Activated CD8-positive, alpha-beta memory T cell treated with anti-CD3 and anti-CD28 coated beads, Interleukin-2, amount 50 U/mL, for 48 hours (primary cell): ENCODE measurements at places on chromosomes 2 and 18.
A peak's percentile ranks its signal among the peaks of the same experiment; 100 is the strongest.

- no peak for DNase-seq
Observed at GRCh38 chr2:20180676-20181648, 44.0 kb downstream of the SDC1 start.

GRCh38 chr2:4693266-4693665 lies 989.9 kb downstream of the DCDC2C start:
- no peak for DNase-seq

GRCh38 chr18:31647127-31647753 lies 37.1 kb downstream of the B4GALT6 start:
- no peak for DNase-seq

DNA sequence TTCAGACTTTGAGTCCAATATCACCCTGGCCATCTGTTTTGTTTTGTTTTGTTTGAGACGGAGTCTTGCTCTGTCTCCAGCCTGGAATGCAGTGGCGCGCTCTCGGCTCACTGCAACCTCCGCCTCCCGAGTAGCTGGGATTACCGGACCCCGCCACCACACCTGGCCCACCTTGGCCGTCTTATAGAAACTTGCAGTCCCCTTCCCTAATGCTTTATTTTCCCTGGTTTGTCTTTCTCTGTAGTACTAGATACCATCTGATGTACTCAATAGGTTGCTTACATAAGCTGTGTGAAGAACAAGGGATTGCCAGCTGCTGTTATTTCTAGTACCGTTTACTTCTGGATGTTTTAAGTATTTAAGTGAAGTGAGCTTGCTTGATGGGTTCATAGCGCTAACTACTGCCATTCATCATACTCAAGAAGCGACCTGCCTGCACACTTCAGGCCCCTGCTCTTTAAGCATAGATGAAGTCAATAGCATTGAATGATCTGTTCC lies 1.2 kb downstream of the RPL31 start:
- peak; percentile 54 for DNase-seq

GRCh38 chr2:181364492-181365170 lies 92.6 kb upstream of the ITGA4 start:
- no peak for DNase-seq

DNA sequence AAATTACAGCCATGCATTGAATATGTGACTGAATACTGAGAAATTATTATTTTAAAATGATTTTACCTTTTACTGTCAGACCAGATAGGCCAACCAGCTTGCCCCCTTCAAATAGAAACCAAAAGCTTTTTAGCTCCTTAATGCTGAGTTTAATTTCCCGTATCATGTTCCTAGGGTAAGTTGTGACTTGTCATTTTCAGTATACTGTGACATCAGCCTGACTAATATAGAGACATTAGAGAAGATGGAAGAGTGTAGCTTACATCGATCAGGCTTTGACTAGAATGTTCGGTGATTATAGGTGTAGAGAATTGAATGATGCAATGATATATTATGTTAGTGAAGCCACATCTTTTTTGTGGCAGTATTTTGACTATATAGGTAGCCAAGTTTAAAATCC lies 50.6 kb upstream of the ZEB2 start:
- DNase-seq: no peak

- DNase-seq: no peak
Observed at GRCh38 chr2:234001380-234002160, 48.9 kb upstream of the SPP2 start.

DNA sequence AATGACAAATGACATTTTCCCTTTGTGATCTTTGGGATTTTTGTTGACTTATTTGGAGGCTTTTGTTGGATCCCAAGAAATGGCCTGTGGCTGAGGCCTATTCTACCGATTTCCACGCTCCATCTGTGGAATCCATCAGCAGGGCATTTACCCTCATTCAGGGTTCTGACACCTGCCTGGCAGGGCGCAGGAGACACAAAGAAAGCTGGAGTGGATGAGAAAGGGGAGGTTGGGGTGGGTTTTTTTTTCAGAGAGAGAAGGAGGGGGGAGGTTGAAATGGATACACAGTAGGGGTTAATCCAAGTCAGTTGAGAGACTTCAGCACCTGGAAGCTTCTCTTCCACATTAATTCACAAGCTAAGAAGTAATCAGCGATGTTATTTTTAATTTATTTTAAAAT lies 59.7 kb downstream of the PAX3 start:
- DNase-seq: no peak

DNA sequence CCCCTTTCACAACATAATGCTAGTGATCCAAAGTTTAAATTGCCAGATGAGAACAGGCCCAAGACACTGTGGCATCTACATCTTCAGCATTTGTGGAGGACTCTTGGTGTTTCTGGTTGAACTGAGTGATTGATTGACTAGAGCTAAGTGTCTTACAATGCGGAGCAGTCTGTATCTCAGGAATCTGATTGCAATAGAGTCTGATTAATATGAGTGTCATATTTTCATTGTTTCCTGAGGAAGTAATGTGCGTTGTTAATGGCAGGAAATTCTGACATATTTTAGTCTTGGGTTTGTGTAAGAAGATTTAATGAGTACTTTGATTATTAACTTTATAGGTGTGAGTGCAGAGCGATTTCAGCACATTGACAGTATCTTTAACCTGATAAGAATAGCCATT lies 82.0 kb upstream of the PROKR1 start:
- DNase-seq: no peak

GRCh38 chr2:84878459-84878858 lies 2.4 kb downstream of the TRABD2A start:
- peak; percentile 54 for DNase-seq

DNA sequence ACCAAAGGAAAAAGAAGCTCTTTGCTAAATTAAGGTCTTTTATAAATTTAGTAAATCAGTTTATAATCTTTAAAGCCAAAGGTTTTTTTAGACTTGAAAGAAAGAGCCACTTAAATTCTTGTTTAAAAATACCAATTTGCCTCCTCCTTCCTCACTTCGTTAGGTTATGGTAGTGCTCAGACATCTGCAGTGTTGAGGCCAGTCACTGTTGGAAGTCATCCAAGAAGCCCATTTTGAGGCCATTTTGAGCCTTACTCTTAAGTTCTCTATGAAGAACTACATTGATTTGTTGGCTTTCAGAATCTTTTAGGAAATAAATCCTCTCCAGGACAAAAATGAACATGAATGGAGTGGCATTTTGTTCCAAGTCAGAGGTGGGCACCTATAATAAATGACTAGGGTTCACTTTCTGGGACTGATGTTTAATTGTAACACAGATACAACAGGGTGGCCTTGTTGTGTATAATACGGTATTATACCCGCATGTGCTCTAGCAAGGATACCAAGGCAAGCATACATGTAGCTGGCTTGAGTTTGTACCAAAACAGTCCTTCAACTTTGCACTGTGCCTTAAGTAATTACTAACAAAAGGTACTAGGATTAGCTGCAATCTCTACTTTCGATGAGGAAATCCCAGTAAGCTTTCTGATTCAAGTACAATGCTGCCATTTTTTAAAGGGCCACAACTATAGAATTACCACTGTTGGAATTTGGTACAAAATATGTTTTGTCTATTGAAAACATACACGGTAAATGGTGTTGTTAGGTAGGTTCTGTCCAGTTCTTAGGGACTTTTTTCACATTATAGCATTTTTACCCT lies 22.8 kb downstream of the SLC66A3 start:
- DNase-seq: no peak

DNA sequence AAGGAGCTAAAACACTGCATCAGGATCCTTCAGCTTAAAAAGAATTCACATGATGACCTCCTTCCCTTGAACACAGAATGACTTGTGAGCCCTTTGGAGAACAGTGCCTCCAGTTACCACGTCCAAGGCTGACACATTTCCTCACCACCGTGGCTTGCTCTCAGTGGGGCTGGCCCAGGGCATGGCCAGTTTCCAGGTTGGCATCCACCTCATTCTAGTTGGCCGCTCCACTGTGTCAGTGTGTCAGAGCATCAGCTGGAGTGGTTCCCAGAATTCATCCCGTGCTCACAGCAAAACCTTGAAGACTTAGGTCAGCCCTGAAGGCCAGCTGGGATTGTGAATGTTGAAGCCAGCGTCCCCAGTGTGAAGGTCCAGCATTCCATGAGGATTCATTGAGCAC lies 158.5 kb downstream of the INSIG2 start:
- peak; percentile 10 for DNase-seq

- no peak for DNase-seq
Observed at GRCh38 chr2:158518084-158518483, 61.3 kb downstream of the PKP4 start.

GRCh38 chr2:59389240-59389639 lies 1148.1 kb upstream of the FANCL start:
- no peak for DNase-seq

- DNase-seq: no peak
Observed at GRCh38 chr2:229297247-229297646, 26.2 kb upstream of the PID1 start.

DNA sequence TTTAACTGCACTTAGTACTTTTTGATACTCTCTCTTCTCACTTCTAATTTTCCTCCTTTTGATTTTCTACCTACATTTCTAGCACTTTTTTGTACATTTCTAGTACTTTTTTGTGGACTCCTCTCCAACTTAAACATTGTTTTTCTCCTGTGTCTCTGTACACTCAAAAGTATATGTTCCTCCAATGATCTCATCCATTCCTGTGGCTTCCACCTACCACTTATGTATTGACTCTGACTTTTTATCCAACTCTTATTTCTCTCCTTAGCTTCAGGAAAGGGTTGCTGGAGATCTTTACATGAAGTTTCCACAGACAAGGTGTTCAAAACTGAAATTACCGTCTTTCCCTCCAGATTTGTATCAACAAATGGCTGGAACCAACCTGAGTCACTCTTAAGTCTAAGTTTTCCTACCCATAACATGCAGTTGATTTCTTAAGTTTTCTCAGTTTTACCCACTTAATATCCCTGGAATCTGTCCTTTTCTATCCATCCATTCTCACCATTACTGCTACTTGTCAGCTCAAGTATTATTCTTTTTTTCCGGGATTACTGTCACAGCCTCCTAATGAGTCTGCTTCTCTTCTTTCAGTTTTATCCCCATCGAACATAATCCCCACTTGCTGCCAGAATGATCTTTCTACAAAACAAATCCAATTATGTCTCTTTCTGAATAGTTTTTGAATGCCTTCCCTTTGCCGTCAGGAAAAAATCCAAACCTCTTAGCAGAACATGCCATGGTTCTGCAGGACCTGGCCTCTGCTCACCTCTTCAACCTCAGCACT lies 22.6 kb upstream of the PELI1 start:
- no peak for DNase-seq

DNA sequence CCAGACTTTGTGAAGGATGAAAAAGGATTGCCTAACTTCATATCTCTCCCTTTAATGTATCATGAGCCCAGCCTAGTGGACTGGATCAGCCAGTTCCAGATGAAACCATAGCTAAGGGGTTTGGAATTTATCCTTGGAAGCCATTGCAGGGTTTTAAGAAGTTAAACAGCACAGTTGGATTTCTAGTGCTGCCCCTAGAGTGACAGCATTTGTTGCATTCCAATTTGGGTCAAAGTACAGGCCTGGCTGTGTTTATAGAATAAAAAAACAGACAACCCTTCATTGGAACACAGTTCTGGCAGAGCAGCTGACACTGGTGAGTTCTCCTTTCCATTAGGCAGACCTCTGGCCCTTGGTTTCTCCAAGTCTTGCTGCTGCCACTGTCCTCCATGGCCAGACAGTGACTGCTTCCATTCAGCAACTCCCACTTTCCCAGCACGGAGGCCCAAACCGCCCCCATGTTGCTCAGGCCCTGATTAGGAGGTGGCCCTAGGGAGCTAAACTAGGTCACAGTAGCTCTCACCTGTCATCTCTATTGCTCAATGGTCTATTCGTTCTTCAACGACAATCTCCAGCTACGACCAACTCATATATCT lies 8.0 kb downstream of the GPR39 start:
- no peak for DNase-seq

- no peak for DNase-seq
Observed at GRCh38 chr2:209253544-209253943, 170.3 kb upstream of the MAP2 start.

DNA sequence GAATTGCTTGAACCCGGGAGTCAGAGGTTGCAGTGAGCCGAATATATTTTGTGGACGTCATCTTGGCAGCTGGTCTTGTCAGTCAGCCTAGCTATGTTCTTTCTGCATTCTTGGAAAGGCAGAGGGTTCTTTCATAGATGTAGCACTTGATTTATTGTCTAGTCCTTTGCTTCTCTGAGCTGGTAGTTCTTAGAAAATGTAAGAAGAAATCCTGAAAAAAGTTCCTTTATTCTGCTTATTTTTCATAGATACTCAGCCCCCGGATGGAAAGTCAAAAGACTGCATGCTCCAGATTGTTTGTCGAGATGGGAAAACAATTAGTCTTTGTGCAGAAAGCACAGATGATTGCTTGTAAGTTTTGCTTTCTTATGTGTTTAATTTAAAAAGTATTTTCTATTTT lies 21.3 kb downstream of the PLEKHB2 start:
- no peak for DNase-seq

GRCh38 chr18:8406186-8406867 lies 202.9 kb upstream of the RAB12 start:
- no peak for DNase-seq

GRCh38 chr2:17849275-17849674 lies 29.2 kb upstream of the KCNS3 start:
- DNase-seq: no peak

DNA sequence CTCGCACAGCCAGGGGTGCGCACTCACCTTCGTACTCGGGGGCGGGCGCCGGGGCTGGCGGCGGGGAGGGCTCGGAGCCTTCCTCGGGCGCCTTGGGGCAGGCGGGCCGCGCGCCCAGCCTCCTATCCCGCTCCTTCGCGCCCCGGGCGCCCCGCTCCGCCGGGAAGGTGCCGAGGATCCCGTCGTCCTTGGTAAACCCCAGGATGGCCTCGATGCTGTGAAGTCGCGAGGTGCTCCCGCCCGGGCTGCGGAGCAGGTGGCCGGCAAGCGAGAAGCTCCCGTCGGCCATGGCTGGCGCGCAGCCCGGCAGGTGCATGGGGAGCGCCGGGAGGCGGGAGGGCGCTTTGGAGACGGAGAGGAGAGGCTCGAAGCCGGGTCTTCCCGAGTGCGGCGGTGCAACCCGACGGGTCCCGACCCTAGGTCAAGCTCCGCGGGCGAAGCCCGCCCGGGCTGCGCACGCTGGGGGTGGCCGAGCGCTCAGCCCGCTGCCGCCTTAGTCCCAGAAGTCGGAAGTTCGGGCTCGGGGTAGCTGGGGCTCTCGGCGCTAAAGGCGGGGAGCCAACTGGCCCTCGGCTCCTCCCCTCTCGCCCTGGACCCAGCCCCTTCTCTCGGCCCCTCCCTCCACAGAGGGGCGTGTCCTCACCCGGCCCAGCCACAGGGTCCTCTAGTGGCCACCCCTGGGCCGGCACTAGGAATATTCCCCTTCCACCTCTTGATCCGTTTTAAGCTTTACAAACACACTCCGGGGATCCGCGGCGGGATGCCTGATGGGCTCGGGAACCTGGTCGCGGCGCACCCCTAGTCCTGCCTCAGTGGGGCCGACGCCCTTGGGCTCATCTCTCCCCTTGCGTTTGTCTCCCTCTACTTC lies at the start of gene RAX:
TSS of gene RAX (minus strand) at position 564 of the 868 bp plus-strand sequence. CDS start at position 316, 248 bp downstream.
- DNase-seq: peak; percentile 64
